ENCODE measurements at places on chromosomes 7 and 10. TPM values are rescaled to one million over a fixed set of nuclear protein-coding genes. Genes with fewer than 3 reads are reported as not detected.

GRCh38 chr7:111486472-111487142, 75.7 kb downstream of the IMMP2L start:
- DNase-seq: no peak

DNA sequence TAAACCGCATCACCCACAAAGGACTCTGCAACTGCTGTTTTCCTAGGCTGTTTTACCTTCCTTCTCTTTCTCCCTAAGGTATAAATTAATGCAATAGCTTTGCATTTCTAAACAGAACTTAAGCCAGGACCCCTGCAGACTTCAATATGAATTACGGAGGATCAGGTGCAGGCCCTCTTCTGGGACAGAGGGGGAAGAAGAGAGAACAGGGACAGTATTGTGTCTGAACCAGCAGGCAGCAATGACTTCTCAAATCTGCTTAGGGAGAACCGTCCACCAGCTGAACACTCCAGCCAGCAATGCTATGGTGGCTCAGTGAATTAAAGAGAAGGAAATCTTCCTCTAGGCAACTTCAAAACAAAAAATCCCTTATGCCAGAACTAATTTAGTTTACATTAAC, 35.7 kb downstream of the POLR3A start:
- no peak for DNase-seq

GRCh38 chr10:86439544-86439943, 72.9 kb upstream of the GRID1 start:
- peak; percentile 91 for DNase-seq

GRCh38 chr10:18793951-18794350, 134.7 kb downstream of the ARL5B start:
- no peak for DNase-seq

DNA sequence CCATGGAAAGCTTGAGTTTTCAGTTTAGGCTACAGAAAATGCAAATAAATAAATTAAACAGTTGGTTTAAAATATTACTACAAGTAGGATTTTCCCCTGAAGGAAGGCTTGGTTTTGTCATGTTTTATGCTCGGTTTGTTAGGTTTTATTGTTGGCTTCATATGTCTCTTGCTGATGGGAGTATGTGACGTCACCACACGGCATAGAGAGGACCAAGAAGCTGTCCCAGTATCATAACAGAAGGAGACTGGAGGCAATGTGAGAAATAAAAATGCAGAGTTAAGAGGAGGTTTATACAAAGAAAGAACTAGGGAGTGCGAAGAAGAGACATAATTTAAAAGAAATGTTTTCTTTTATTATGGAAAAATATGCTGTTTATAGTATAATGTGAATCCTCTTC, 24.4 kb downstream of the PCDH15 start:
- no peak for DNase-seq

DNA sequence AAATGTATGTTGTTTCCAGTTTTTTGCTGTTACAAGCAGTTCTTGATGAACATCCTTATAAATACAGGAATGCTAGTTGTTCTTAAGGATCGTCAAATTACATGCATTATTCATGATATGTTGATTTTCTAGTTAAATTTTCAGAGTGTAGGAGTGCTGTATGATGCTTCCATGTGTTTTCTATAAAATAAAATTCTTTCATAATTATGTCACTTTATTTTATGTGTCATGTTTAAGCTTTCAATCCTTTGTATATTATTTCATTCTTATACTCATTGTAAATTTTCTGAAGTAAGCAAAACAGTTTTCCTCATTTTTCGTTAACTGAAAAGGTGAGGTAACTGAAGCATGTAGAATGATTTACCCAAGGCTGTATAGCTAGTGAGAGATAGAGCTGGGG, 16.8 kb upstream of the MYPN start:
- no peak for DNase-seq

GRCh38 chr7:137791930-137792329, 54.8 kb downstream of the DGKI start:
- no peak for DNase-seq

DNA sequence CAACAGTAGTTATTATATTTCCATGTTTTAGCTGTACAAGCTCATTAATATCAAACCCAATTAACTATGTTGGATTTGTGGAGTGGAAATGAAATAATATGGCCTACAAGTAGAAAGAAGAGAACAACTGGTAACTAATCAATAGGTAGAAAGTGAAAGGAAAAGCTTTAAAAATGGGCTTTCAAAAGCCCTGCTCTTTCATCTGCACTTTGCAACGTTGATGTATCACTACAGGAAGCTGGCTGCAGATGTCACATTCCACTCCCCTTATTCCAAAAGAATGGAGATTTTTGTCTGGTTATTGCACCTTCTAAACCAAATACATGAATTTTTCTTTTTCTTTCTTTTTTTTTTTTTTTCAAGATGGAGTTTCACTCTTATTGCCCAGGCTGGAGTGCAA, 11.7 kb upstream of the MKI67 start:
- no peak for DNase-seq

- no peak for DNase-seq
Observed at GRCh38 chr10:130634816-130635215, 498.6 kb downstream of the GLRX3 start.

DNA sequence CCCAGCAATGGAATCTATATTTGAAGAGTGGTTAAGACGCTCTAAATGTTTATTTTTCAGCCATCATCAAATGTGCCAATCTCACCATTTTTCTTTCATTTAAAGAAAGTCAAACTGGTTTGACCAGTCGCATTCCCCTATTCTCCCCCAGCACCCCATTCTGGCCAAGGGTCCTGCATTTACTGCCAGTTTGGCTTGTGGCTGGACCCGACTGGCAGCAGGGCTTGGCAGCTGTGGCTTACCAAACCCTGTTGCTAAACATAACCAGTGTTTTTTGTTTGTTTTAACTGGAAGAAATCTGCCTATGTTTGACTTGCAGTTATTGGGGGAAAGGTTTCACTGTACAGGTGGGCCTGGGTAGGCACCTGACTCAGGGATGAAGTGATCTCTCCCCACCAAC, 116.3 kb downstream of the CYP26A1 start:
- DNase-seq: no peak

The MUC3A gene
- 0.71 TPM for total RNA-seq

The OR13A1 gene
- not detected for total RNA-seq

The ZNF32 gene
- 107 TPM for total RNA-seq

All from sigmoid colon (tissue), 7 donors.